CD14-positive monocyte (primary cell): ENCODE measurements at places on chromosomes 2 and 18.

DNA sequence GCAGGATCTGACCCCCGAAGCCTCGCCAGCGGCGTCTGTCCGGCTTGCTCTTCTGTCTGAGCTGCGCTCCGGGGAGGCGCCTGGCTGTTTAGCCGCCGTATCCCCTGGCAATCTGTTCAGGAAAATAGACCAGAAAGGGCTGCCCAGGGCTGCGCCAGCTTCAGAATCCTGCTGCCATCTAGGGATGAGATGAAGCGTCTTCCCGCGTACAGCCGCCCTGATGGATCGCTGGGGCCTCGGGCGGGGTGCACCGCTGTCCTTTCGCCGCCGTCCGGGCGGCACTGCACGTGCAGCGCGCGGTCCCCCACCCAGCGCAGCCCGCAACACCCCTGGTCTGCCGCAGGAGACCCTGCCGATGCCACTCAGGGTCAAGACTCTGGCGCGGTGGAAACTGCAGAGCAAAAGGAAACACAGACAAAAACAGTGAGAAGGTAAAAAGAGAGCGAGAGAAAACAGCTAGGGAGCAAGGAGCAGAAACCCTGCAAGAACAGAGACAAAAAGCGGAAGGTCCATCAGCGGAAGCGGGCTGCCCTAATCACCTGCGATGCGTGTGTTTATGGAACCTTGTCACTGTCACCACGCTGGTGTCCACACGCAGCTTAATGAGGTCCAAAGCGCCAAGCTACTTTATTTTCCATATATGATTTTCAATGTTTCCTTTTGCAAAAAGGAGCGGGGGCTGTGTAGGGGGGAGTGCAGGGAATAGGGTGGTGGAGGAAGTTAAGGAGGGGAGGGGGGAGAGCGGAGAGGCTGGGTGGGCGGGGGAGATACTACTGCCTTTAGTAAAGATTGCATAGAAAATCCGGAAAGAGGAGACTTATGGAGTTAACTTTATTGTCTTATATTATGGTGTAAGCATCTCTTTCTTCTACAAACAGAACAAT lies 2113.3 kb upstream of the PIK3C3 start:
- DNase-seq, result no peak

DNA sequence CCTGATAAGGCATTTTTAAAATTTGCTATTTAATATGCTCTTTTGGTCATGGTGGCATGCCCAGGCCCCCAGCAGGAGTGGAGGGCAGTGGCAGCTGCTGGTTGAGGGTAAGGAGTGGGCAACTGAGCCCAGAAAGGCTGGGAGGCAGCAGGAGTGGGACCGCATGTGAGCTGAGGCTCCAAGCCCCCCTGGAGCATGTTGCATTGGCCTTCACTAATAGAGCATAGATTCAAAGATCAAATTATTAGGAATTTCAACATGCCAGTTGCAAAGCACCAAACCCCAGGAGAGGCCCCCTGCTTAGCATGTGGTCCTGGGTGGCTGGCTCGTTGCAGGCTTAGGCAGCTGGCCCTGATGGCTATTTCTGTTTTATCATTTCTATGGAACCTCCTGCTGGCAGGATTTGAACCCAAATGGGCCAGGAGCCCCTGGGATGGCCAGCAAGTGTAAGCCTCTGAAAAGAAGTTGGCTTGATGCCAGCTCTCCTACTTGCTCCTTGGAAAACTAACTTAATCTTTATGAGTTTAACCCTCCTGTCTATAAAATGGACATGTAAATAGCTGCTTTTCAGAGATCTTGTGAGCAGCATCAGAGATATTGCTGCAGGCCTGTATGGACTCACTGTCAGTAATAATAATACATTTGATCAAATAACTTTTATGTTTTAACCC lies 42.1 kb upstream of the TMEM131 start:
- DNase-seq, result no peak

- DNase-seq, result no peak
Measured at GRCh38 chr2:107285621-107286299, 399.8 kb upstream of the ST6GAL2 start.

DNA sequence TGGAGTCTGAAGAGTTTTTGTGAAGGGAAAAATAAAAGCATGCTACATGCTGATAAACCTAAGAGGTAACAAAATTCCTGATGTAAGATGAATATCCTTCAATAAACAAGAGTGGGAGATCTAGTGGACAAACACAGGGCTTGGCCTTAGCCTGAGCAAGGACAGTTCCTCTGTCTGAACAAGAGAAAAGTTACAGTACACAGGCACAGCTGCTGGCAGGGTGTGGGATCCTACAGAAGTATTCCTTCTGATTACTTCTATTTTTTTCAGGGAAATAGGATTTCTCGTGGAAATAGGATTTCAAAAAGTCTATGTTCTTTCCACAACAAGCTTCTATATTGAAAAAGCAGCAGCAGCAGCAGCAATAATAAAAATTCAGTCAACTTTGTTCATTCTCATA lies 54.1 kb downstream of the NBAS start:
- no peak for DNase-seq

DNA sequence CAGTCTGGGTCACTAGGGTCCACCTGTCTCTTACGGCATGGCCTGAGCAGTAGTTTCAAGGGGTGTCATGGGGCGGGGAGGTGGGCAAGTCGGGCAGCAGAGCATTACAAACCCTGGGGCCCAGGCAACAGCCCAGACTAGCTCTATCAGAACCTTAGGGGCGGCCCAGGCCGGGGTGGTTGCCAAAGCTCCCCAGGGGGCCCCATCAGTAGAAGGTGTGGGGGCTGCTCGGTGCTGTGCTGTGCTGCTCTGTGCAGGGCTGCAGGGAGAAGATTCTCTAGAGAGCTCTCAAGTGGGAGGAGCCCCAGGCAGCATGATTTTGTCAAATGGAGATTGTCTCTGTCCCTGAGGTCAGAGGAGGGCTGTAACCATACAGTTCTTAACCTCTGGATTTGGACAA lies 36.4 kb upstream of the SLC14A1 start:
- no peak for DNase-seq

DNA sequence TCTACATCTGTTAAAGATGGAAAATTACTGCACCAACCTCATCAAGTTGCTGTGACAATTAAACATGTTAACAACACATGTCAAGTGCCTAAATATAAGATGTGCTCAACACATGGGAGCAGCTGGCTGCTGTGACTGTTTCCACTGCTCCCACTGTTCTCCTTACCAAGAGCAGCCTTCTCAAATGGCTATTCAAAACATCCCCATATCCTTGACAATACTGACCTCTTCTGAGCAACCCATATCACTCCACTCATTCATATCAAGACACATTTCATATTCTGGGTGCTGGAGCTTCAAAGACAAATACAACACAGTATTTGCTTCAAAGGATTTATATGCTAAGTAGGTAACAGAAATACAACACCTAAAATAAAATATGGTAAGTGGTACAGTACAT lies 60.3 kb downstream of the PIAS2 start:
- no peak for DNase-seq

DNA sequence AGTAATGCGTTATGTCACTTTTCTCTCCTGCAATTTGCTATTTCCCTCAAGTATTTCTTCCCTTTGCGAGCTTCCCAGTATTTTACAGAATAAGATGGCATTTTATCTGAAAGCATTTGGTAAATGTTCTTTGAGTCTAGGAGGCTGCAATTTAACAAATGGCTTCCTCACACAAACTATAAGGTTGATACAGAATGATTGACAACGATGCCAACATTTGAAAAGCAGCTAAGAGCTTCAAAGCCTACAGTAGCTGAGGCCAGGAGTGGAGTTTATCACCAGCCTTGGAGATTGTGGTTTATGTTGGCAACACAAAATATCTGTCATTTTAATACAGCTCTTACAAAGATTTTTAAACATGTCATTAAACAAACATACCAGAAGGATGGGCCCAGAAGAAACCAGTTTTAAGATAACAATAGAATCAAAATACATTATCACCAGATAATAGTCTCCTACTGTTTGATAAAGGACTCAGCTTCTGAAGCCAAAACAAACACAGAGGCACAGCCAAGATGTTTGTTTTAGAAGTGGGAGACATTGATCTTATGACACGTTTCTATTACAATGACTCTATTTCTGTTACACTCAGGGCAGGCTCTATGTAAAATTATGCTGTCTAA lies 711.4 kb upstream of the ACVR2A start:
- DNase-seq, result no peak

- DNase-seq, result no peak
Measured at GRCh38 chr2:69490486-69490885, 53.3 kb upstream of the NFU1 start.

DNA sequence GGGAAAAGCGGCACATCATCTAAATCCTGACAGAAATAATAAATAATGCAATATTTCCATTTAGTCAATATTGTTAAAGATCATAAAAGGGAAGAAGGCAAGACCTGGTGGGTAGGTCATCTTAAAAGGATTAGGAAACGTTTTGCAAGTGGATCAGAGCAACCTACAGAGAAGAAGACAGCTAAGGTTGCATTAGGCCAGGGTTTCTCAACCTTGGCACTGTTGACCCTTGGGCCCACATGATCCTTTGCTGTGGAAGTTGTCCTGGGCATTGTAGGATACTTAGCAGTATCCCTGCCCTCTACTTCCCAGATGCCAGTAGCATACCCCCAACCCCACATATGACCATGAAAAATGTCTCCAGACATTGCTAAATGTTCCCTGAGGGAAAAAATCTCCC lies 55.0 kb downstream of the KLF7 start:
- no peak for DNase-seq

- DNase-seq, result no peak
Measured at GRCh38 chr2:111946294-111947114, 48.1 kb downstream of the MERTK start.
